Glomerular endothelial cell (primary cell): ENCODE measurements at places on chromosomes 7 and 10. TPM values are rescaled to one million over a fixed set of nuclear protein-coding genes. Genes with fewer than 3 reads are reported as not detected.

DNA sequence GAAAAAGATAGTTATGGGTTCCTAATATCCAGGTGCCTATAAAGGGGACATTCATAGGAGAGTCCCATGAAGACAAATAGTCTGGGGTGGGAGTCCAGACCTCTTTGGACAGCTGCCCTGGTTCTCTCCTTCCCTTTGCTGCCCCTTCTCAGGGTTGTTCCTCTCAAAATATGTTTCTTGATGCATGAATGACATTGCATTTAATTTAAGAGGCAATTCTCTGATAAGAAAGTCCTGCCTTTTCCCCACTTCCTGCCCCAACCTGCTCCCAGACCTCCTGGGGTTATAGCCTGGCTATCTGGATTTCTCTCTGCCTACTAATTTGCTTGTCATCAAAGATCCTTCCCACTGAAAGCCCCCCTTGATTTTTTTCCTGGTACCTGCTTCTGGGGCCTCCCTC, 12.5 kb upstream of the BTRC start:
- DNase-seq, result no peak

Gene PTF1A
- not detected in 2 replicates for total RNA-seq

DNA sequence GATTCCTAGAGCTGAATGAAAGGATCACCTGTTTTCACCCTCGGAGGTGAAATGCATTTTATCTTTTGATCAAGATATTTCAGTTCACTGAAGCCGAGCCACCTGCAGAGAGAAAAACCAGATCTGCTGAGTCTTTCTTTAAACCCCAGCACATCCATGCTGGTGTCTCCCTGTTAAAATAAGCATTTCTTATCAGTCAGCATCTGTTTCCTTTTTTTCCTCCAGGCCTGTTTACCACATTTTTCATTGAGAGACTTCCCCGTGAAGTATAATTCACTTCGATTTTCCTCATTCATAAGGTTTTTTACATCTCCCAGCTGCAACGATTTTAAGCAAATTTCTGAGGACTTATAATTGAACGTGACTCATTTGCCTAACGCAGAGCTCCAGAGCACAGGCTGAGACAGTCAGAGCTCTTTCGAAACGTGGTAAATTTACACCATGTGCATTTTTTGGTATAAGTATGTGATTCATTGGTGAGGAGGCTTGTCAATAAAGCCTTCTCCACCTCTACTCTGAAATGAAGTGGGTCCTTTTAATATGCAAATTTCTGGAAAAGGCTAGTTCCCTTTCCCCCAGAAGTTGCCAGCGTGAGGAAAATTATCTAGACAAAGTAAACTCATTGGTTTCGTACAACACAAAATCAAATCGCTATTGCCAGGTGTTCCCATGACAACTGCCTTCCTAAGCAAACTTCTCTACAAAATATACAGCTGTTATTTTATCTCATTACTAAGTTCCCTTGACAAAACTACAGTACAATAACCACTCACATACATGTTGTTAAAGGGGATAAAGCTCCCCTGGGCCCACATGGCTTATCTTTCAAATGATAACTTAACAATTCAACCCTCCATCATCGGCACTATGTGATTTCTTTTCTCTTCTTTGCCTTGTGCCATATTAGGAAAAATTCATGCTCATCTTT, 374.8 kb upstream of the AKR1E2 start:
- DNase-seq, result peak; percentile 84

DNA sequence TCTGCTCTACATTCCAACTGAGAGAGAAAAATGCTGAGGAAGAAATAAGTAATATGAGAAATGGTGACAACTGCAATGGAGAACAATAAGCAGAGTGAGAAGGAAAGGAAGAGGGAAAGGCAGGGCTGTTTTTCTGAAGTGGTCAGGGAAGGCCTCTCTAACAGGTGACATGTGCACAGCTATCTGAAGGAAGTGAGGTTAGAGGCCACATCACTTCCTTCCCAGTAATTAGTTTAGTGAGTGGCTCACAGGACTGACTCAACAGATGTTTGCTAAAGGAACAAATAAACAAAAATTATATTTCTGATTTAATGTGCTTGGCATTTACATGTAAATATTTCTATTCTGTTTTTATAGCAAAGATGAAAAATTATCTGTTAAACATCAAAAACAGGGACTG, 77.9 kb downstream of the ARHGAP21 start:
- peak; percentile 31 for DNase-seq

Gene LRRC17
- total RNA-seq, result 34.6 and 71.4 TPM in 2 replicates

GRCh38 chr10:102676534-102677315, 32.4 kb downstream of the TRIM8 start:
- DNase-seq, result no peak

Gene AOC1
- total RNA-seq, result not detected in 2 replicates

GRCh38 chr10:30417301-30417700, 16.7 kb upstream of the MAP3K8 start:
- no peak for DNase-seq

Gene FBXL13
- 0.39 and 2.2 TPM in 2 replicates for total RNA-seq

DNA sequence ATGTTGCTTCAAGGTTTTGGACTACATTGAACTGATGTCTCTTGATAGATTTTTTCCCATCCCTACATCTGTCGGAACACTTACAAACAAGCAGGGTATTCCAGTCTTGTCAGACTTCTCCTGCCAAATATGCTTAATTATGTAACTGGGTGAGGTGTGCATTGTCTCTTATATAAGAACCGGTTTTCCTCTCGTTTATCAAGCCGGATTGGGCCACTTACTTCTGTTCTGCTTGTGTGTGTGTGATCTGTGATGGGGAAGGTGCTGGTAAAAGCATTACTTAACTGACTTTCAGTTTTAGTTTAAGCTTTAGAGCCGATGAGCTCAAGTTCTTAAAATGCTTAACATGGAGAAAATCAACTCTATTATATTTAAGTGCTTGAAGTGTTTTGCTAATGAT, 57.9 kb downstream of the OTUD1 start:
- DNase-seq, result no peak

DNA sequence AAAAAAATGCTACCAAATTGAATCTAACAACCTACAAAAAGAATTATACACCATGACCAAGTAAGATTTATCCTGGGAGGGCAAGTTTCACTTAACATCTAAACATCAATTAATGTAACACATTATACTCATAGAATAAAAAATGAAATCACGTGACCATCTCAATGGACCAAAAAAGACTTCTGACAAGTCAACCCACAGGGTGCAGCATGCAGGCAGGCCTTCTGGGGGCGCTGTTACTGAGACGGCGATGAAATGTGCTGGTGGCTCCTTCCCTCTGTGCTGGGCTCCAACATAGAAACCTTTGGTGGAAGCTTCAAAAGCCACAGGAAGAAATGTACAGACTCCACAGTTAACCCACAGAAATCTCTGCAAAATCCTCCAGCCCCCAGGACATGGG, 103.1 kb downstream of the INHBA start:
- DNase-seq, result no peak

- no peak for DNase-seq
These were observed 40.6 kb upstream of the CNPY1 start for GRCh38 chr7:155586843-155587440.

DNA sequence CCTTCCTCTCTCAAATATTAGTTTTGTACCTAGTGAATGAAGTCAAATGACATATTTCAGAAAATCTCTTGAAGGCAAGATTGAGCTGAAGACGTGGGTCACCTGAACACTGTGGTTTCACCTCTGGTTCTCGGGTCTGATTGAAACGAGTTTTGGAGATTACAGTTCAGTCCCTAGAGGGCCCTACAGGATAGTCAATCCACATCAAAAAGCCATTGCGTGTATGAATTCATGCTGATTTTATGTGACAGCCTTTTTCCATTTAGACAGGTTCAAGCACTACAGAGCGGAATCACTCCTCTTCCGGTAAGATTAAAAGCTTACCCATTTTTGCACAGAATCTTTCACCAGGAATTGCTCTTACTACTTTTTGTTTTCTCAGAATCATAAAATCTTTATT, 62.2 kb downstream of the VIM start:
- no peak for DNase-seq

- no peak for DNase-seq
These were observed 337.8 kb downstream of the ADARB2 start for GRCh38 chr10:1399431-1400100.

GRCh38 chr10:32650246-32650655, 204.3 kb downstream of the CCDC7 start:
- no peak for DNase-seq

- DNase-seq, result no peak
These were observed 189.6 kb downstream of the TNS3 start for GRCh38 chr7:47392241-47392759.

- DNase-seq, result no peak
These were observed 5.2 kb downstream of the CHN2 start for GRCh38 chr7:29199776-29200175.

DNA sequence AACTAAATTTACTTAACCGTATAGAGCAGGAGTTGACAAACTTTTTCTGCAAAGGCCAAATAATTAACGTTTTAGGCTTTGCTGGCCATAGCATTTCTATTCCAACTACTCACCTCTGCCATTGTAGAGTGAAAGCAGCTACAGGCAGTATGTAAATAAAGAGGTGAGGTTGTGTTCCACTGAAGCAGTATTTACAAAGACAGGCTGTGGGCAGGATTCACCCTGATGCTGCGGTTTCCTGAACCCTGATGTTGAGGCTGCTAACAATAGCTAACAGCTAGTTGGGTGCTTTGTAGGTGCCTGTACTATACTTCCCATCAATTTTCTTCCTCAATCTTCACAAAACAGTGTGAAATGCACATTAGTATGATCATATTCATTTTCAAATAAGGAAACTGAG, 47.0 kb upstream of the LAMB1 start:
- no peak for DNase-seq

DNA sequence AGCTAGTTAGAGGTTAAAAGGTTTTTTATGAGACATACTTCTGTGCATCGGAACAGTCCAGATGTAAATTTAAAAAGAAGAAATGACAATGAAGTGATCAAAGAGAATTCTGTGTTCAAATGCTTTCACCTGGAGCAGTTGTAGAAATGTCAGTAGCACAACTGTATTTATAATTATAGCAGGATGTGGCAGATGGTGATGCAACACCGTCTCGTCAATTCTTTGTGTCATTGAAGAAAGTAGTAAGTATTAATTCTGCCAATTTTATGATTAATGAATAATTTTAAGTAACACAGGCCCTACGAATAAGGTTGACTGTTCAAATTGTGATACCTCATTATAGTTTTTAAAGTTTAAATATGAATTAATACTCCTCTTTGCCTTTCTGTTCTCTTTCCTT, 171.1 kb downstream of the ADK start:
- no peak for DNase-seq

Gene GHRHR
- total RNA-seq, result not detected in 2 replicates

- no peak for DNase-seq
These were observed 131.1 kb downstream of the SEMA3C start for GRCh38 chr7:80787721-80788120.

GRCh38 chr7:121101621-121102020, 113.1 kb downstream of the CPED1 start:
- no peak for DNase-seq

DNA sequence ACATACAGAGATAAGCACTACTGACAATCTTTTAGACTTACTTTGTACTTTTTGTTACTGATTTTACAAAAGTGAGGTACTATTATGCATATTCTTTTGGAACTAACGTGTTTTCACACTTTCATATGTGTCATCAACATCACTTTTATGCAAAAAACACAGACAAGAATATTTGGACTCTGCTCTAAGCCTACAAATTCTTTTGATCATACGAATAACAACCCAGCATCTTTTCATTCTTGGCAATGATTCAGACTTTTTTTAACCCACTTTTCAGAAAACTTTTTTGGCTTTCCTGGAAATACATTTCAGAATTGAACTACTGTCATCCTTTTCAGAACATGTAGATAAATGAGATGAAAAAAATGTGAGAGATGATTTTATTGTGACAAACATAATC, 30.2 kb downstream of the USP6NL start:
- no peak for DNase-seq

Gene TRPV6
- not detected in 2 replicates for total RNA-seq

- no peak for DNase-seq
These were observed 58.1 kb downstream of the CSGALNACT2 start for GRCh38 chr10:43196131-43196980.

Gene ACTR3C
- 0.53 and 2.1 TPM in 2 replicates for total RNA-seq

DNA sequence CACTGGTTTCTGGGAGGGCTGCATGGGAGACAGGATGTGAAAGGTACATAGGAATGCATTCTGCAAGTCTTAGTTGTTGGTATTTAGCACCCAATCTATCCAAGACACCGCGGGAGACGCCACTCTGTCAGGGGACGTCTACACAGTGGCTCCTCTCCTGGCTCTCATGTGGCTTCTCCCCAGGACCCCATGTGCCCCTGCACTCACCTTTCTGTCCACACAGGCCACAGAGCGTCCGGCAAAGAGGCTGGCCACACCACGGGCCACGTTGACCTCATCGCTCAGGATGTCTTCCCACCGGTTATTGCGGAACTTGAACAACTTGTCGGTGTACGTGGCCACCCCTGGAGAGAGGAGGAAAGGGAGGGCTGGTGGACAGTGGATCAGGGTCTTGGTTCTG, 73.4 kb downstream of the GOLGA7B start:
- DNase-seq, result no peak

Gene BICC1
- total RNA-seq, result 8.8 and 22.9 TPM in 2 replicates

Gene POU6F2
- not detected in 2 replicates for total RNA-seq

Gene FFAR4
- not detected in 2 replicates for total RNA-seq

DNA sequence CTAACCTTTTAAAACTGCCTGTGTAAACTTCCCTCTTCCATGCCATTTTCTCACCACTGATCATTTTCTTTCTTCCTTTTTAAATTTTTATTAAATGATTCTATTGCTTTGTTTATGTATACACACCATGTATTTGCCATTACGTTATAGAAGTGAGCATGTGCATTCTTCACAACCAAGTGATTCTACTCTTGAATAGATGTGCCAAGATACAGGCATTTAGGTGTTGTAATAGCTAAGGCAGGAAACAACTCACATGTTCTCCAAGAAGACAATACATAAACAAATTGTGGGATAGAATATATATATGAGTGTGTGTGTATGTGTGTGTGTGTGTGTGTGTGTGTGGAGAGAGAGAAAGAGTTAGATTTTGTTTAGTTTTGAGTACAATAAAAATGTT, 202.6 kb upstream of the SEMA3E start:
- DNase-seq, result no peak

GRCh38 chr7:44158873-44159631, 17.9 kb upstream of the MYL7 start:
- no peak for DNase-seq

- no peak for DNase-seq
These were observed 715.0 kb upstream of the IGFBP3 start for GRCh38 chr7:46636022-46636421.

Gene AGAP9
- total RNA-seq, result 3.1 and 4.8 TPM in 2 replicates

- DNase-seq, result no peak
These were observed 515 bp upstream of the SLC4A2 start for GRCh38 chr7:151058781-151059366.
